ENCODE measurements at places on chromosomes 7 and 10.

- DNase-seq, result no peak
Measured at GRCh38 chr10:126392469-126392868, 4.2 kb upstream of the ADAM12 start.

- no peak for DNase-seq
Measured at GRCh38 chr10:20887706-20888555, 9.2 kb downstream of the NEBL start.

DNA sequence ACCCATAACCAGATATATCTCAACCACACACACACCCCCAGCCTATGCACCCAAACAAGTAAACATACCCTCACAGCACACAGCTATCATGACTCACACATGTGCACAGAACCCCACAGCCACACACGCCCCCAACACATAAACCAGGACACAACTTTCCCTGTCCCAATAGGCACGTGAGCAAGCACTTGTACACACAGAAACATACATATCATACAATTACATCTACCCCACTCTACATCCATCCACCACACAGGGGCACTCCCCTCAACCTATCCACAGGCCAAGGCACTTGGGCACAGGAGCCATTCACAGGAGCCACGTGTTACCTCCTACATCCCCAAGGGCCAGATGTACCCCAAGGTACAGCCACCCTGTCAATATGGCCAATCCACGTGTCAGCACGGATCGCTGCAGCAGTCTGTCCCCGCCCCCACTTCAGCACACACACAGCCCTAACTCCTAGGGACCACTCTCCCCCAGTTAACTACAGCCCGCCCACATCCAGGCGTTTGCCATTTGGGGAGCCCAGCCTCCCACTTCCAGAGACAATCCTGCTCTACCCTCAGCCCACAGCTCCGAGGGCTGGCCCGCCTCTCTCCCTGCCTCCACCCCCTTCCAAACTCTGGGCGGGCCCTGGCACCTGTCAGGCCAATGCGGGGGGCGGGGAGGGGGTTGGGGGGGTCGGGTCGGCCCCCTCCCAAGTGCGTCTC, 163.5 kb downstream of the SH3PXD2A start:
- DNase-seq, result no peak

- peak; percentile 72 for DNase-seq
Measured at GRCh38 chr7:73703757-73704639, 15.5 kb downstream of the STX1A start.

GRCh38 chr7:96224685-96225084, 97.2 kb downstream of the SLC25A13 start:
- DNase-seq, result no peak

DNA sequence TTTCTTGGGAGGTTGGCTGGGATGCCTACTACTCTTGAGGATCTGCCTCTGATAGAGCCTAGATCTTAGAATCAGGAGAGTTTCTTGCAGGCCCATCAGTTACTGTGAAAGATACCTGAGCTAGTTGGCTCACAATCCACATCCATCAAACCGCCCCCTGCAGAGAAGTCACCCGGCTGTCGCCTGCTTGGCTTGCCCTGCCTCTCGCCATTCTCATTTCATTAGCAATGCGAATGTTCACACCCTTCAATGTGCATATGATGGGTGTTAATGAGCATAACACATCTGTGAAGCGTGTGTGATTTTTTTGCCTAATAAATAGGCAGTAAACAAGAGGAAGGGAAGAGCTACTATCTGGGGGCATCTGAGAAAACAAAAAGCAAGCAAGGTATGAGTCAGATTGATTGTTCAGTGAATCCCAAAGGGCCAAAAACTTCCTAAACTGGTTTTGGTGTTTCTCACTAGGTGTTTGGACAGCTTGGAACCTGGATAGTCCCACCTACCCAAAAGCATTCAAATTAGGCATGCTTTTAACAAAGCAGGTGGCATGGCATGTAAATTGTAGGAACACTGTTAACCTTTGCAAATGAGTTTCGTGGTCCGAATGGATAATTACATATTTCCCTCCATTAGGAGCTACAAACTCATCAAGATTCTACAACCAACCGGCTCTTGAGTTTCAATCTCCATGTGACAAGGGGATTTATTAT, 272.3 kb upstream of the C7orf33 start:
- DNase-seq, result no peak

DNA sequence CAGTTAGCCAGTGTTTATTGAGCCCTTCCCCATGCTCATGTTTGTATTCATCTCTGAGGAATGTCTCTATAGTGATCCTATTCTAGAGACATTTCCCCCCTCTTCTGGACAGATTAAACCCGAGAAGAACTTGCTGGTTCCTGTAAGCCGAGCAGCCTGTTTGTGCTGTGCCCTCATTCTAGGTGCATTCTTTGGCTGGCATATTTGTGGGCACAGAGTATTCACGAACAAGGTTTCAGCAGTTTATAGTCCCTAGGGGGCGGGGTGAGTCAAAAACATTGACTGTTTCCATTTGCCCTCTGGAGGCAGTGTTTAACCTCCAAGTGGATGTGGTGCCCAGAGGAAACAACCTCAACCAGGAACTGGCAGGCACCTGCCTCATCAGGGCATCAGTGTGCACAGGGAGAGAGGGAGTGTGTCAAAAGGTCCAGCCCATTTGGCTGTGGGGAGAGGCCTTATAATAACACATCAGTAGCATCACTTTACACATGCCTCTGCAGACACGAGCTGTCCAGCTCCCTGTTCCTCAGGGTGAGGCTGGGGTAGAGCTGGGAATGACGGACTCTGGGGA, 273.3 kb upstream of the LRGUK start:
- DNase-seq, result peak; percentile 95

DNA sequence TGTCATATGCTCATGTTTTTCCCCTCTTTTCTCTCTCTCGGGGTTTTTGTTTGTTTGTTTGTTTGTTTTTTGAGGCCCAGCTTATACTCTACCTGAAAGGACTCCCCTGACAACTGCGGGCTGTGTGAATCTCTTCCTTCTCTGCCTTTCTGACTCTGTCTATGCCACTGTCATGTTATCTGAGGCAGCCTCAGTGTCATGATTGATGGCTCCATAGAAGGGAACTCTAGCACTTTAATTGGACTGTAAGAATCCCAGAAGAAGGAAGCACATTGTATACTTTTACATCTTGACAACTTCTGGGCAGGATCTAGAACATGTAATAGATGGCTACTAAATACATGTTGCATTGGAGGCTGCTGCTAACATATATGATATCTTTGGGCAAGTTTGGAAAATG, 25.4 kb downstream of the AKR1B15 start:
- DNase-seq, result no peak

- no peak for DNase-seq
Measured at GRCh38 chr10:129344731-129345355, 122.2 kb upstream of the MGMT start.

- no peak for DNase-seq
Measured at GRCh38 chr10:79883986-79884385, 57.4 kb downstream of the NUTM2E start.

DNA sequence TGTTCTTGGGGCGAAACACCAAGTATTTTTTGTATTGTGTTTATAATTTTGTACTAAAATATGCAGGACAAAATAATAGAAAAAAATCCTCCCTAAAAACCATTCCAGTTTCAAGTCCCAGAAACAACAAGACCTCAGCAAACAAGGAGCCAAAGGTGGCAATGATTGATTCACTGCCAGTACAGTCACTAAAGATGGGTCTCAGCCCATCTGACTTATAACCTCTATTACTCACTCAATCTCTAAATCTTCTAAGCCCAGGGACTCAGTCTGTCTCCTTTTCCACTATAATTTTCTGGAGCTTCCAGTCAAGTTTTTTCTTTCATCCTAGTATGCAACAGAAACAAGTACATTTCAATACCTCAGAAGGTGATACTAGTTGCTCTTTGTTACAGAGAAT, 33.3 kb downstream of the SNX13 start:
- DNase-seq, result no peak

DNA sequence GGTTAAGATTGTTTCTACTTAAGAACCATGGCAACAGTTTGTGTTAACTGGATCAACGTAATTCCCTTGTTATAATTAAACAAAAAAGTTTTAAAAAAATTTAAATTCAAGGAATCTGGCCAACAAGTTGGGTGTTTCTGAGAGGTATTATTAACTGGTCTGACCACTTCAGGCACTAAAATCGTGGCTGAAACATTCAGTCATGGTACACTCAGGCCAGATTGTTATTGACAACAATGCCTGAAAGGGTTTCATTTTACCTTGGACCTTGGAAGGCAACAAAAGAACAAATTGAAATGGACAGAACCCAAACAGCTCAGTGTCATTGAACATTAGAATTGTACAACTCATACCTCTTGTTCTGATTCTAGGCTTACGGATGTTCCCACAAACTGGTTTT, 103.3 kb upstream of the ARMC3 start:
- DNase-seq, result no peak

- DNase-seq, result peak; percentile 96
Measured at GRCh38 chr7:91657483-91658071, 222.9 kb downstream of the MTERF1 start.

DNA sequence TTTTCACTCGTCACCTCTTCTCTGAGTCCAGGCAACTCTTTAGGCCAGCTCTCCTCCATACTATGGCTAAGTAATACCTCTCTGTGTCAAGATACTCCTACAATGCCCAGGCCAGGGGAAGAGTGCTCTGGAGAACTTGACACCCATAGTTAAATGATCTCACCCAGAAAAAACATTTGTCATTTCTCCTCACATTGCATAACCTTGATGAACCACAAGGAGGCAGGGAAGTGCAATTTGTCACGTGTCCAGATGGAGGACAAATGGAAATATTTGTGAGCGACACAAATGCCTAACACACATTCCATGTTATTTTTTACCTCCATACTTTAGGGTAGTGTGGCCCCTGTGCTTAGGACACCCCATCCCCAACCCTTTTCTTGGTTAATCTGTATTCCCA, 78.3 kb downstream of the HTR7 start:
- DNase-seq, result peak; percentile 11

DNA sequence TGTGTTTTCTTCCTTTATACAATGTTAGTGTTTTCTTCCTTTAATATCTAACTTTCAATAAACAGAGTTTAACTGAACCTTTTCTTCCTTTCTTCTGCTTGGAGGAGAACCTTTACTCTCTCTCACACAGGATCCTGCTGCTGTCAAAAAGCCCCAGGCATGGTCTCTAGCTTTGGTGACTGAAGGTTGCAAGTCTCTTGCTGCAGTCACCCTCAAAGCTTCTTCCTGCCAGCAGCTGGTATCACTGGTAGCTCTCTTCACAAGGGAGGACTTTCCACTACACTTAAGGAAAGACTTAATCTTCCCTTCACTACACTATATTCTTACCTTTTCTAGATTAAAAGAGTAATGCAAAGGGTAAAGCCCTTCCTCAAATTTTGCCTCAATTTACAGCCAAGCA, 153.4 kb downstream of the SGMS1 start:
- DNase-seq, result no peak

- DNase-seq, result peak; percentile 89
Measured at GRCh38 chr10:91589015-91589657, 43.7 kb downstream of the PPP1R3C start.

DNA sequence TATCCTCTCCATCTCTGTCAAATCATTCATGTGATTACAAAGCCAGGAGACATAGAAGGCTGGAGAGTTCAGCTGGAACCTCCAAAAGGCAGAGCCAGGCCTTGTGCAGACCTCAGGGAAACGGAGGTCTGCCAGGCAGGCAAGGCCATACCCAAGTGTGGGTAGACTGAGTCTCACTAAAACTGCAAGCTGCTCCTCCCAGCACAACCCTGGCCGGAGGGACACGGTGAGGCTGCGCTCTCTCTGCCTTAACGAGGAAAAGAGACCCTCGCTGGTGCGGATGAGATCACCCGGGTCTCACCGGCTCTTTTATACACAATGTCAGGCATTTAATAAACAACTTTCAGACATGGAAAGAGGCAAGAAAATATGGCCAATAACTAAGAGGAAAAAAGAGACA, 66.1 kb upstream of the INPP5A start:
- no peak for DNase-seq

DNA sequence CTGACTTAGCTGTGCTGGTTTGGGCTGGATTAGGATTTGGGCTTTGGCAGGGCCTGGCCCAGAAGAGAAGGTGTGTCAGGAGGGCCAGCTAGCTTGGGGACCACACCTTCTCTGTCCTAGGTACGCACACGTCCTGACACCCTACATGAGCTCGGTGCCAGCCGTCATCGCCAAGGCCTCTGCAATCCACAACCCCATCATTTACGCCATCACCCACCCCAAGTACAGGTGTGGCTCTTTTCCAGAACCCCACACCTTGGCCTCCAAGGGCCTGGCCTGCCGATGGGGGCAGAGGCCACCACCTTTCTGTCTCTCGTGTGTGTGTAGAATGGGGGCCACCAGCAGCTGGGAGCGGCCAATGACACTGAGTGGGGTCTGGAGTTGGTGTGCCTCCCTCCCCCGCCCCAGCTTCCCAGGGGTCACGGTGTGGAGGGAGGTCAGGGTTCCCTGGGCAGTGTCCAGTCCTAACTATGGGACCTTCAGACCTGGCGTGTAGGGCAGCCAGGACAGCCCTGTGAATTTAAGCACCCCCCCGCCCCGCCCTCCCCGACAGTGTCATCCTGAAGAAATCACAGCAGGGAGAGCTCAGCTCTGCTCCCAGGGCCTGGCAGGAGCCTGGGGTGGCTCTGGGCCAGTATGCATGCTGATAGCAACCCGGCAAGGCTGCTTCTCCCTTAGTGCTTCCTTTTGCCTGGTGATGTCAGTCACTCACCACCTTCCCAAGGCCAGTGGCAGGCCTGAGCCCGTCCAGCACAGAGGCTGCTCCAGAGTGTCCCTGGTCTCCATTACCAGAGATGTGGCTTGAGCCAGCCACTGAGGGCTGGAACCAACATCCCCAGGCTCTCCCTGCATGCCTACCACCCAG, 6.9 kb upstream of the LDB3 start:
- peak; percentile 42 for DNase-seq

DNA sequence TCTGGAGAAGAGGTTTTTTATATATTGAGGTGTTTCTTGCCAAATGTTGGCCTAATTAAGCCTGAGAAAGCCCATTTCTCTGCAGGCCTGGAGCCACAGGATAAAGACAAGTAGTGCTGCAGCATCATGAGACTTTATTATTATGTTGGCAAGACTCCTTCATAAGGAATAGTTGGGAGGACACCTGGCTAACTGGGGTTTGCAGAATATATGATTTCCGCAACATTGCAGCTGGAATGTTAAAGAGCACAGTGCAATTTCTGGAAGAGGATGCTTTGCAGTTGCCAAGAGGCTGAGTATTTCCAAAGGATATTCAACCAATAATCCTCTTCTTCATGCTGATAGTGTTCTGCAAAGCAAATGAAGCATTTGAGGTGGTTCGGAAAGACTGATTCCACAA, 1512.8 kb upstream of the LRRTM3 start:
- no peak for DNase-seq

- peak; percentile 99 for DNase-seq
Measured at GRCh38 chr7:33874943-33875342, 30.4 kb upstream of the BMPER start.
